ENCODE measurements at places on chromosomes 5 and 9. TPM values are rescaled to one million over a fixed set of nuclear protein-coding genes. Genes with fewer than 3 reads are reported as not detected.

GRCh38 chr9:78777747-78778146 lies 480.8 kb downstream of the PSAT1 start:
- no peaks in the 10 kb centered on the region for H3K27me3 ChIP-seq
- no peaks in the 10 kb centered on the region for H3K4me1 ChIP-seq
- H3K27ac ChIP-seq = no peak overlapping the region
- no peak for DNase-seq
- no peak overlapping the region for H3K4me3 ChIP-seq

DNA sequence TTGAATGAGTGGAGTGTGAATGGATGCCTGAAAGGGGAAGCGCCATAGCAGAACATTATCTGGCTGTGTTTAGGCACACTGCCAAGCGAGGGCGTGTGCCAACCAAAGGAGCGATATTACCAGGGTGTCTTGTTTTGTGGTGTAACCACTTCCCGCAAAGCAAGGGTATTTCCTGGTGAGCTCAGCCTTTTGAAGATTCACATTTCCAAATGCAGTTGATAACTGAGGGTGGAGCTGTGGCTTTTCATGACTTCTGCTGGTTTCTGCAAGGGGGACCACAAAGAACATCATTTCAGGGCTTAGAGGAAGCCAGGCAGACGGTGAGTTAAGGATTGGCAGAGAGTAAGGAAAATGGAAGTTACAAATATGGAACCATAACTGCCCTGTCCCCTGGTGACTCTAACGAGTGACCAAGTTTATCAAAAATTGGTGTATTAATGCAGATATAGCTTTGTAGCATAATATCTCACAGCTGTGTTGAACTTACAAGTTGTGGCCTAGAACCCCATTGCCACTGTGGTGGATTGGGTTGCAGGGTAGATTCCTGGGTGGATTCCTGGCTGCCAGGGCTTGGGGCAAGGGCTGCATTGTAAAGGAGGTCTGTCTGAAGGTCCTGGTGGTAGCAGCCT lies 71.4 kb downstream of the RALGPS1 start:
- no peak overlapping the region for H3K27ac ChIP-seq
- H3K36me3 ChIP-seq = no peaks in the 10 kb centered on the region
- H3K4me1 ChIP-seq = no peaks in the 10 kb centered on the region
- H3K27me3 ChIP-seq = no peaks in the 10 kb centered on the region
- no peak for DNase-seq

Gene PIP5K1B
- 14.2 TPM for total RNA-seq

GRCh38 chr5:171421331-171422262 lies 2.1 kb downstream of the FGF18 start:
- peaks cover 28% of the 10 kb centered on the region for H3K4me1 ChIP-seq
- no peak overlapping the region for H3K4me3 ChIP-seq
- no peak overlapping the region for H3K27ac ChIP-seq

All from adrenal gland (tissue), 19 donors.